ENCODE measurements at places on chromosomes 3 and 15.

DNA sequence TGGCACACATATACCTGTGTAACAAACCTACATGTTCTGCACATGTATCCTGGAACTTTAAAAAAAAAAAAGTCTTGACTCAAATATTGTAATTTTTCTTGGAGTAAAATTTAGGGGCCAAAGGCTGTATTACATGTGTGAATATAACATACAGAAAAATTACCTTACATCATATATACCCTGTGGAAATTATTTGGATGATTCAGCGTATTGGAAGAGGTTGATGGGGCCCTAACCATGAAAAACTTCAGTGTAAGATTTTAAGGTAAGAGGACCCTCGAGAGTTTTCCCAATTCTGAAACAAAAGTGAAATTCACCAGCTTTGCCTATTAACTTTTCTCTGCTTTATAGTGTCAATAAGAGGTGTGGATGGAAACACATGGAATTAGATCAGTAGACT, 56.4 kb downstream of the UBE2E2 start:
- no peak for DNase-seq

DNA sequence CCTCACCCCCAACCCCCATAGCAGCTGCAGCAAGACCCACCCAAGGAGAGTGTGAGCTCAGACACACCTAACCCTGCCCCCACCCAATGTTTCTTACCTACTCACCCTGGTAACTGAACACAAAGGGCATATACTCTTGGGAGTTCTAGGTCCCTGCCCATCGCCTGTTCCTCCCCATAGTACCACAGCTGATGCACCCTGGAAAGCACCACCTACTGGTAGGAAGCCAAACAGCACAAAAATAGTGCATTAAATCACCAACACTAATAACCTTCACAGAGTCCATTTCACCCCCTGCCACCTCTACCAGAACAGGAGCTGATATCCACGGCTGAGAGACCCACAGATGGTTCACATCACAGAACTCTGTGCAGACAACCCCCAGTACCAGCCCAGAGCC, 245.2 kb downstream of the EFHB start:
- DNase-seq = no peak

GRCh38 chr3:158766364-158766763, 34.1 kb upstream of the RARRES1 start:
- no peak for DNase-seq

- no peak for DNase-seq
These were observed 42.4 kb upstream of the LARS2 start for GRCh38 chr3:45345846-45346580.

DNA sequence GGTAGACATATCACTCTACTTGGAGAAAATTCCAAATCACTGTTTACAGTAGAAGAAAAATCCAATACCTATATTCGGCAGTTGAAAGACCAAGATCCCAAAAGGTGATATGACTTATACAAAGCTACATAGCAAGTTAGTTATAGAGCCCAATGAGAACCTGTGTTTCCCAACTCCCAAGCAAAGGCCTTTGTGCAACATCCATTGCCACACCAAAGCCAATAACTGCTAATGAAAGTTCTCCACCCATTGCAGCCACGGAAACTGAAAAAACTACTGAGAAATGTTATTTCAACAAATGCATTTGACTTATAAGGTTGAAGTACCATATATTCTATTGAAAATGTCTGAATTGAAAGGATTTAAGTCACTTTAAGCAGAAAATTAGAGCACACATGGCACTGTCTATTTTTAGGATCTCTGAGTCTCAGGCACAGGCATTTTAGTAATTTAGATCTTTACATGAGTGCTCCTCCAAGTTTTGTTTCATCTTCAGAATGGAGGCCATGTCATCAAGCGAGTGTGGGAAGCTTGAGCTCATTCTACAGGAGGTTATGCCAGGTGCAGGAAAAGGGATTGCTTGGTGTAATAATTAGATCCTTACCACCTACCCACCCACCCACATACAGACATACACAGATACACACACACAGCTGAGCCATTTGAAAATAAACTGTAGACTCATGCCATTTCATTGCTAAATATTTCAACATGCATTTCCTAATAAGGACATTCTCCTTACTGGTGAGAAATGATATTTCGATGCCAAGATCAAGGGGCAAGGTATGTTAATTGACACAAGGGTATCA, 19.7 kb upstream of the ANO10 start:
- no peak for DNase-seq

- DNase-seq = no peak
These were observed 24.2 kb downstream of the PTH1R start for GRCh38 chr3:46901591-46902187.

- no peak for DNase-seq
These were observed 145.2 kb downstream of the KLF13 start for GRCh38 chr15:31471731-31472430.

- DNase-seq = no peak
These were observed 78.6 kb downstream of the PEX5L start for GRCh38 chr3:179958143-179958542.

- no peak for DNase-seq
These were observed 96.2 kb upstream of the BHLHE40 start for GRCh38 chr3:4883011-4883410.

GRCh38 chr15:52658955-52659354, 20.2 kb downstream of the ATOSA start:
- no peak for DNase-seq

GRCh38 chr3:97102641-97103040, 288.2 kb downstream of the EPHA6 start:
- no peak for DNase-seq

DNA sequence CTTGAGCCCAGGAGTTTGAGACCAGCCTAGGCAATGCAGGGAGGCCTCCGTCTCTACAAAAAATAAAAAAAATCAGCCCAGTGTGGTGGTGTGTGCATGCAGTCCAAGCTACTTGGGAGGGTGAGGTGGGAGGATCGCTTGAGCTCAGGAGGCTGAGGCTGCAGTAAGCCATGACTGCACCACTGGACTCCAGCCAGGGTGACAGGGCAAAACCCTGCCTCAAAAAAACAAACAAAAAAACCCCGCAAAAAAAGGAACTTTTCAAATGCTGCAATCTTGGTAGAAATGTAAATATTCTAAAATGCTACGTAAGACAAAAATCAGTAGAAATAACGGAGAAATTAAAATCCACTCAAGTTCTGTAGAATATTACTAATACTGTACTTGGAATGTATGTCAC, 108.1 kb upstream of the MELTF start:
- no peak for DNase-seq
